ENCODE measurements at places on chromosomes 13 and 19.

GRCh38 chr13:74586847-74587246 is 452.6 kb upstream of the KLF12 start:
- no peak for DNase-seq

GRCh38 chr13:32060401-32060878 is 28.9 kb downstream of the FRY start:
- no peak for DNase-seq

- DNase-seq: no peak
These were observed 5.8 kb downstream of the GMIP start for GRCh38 chr19:19637523-19638251.

GRCh38 chr19:4909156-4909896 is at the start of gene UHRF1:
TSS of gene UHRF1 (plus strand) at chr19:4909501. CDS start at chr19:4910886, 1,385 bp downstream.
- no peak for DNase-seq

DNA sequence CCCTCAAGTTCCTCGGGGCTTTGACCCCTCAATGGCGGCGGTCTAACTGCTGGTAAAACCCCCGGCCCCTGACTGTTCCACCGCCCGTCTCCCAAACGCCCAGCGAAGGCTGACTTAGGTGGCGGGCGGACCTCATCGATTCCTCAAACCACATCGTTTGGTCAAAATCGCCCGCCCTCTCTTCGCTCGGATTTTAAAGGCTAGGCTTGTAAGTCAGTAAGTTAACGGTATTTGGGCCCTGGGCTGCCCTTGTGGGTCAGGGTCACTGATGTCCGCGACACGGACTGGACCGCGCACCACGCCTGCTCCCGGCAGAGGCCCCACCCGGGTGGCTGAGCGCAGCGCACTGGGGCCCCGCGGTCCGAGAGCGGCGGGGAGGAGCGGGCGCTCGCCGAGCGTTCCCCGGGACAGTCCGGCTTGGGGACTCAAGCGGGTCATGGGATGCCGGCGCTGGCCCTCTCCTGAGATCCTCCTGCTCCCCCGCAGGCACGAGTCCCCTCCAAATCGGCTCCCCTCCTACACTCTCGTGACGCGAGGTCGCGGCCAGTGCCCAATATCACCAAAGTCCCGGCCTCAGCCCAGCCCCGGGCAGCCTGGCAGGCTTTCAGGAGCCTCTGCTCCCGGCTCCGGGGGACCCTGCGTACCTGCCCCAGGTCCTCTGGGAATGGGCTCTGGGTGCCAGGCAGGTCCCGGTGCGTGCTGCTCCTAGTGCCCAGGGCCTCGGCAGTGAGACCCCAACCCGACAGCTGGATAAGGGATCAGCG is 1.0 kb downstream of the FLT1 start:
- DNase-seq: peak; percentile 59

DNA sequence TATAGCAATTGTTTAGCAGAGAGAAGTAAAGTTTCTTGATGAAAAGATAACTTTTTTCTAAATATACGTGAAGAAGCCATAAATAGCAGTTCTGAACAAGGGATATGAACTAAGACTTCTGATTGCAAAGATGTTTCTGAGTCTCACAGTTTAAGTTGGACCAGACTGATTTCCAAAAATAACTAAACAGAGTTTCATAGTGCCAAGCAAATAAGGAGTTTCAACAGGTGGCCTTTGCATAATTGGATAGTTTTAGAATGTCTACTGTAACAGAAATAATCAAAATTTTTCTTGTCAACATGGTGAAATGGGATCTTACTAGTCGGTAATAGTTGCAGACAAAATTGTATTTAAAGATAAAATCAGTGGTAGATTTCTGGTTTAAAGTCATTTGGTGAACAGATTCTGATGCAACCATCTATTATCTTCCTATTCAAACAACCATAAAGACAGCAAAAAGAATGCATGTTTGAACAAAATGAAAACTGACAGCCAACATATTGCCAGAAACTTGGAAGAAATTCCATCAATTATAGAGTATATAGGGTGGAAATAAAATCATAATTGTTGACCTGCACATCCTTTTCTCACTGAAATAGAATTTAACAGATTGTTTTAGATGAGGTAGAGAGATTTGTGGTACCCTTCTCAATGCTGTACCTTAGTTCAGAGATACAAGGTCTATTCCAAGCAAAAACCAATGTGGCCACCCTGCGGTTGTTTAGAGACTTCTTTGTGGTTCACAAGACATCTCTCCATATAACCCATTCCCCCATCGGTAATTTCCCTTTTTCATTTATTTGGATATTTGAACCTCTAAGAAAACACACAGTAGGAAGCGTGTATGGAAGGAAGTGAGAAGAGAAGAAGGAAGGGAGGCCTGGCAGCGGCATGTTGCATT is 275.3 kb downstream of the COG6 start:
- DNase-seq: no peak

GRCh38 chr19:10510301-10510802 is 6.9 kb downstream of the S1PR5 start:
- peak; percentile 55 for DNase-seq

- no peak for DNase-seq
These were observed 14.6 kb upstream of the SERPINE3 start for GRCh38 chr13:51324714-51325420.

DNA sequence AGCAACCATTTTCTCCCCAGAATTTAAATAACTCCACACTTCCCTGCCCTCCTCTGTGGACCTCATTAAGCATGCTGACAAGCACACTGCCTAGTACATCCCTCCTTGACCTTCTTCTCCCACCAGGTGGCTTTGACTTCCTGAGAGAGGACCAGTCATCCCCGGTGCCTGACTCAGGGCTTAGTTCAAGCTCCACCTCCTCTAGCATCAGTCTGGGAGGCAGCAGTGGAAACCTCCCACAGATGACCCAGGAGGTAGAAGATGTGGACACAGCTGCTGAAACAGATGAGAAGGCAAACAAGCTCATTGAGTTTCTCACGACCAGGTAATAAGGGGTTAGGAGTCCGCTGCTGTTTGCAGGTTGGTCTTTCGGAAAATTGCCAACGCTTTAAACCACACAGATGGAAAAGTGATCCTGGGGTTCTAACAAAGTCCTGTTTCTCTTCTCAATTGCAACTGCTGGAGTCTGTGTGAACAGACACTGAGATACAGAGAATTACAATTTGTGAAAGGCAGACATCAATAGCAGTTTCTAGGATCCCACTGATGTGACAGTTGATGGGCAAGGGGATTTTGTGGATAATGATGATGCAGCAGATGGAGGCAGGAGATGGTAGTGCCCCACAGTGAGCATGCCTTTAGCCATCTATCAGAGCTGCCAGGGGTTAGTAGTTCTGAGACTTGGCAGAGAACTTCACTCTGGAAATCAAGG is 86.7 kb downstream of the ZAR1L start:
- DNase-seq: no peak

GRCh38 chr13:19587635-19588300 is 26.4 kb upstream of the TPTE2 start:
- DNase-seq: peak; percentile 42

DNA sequence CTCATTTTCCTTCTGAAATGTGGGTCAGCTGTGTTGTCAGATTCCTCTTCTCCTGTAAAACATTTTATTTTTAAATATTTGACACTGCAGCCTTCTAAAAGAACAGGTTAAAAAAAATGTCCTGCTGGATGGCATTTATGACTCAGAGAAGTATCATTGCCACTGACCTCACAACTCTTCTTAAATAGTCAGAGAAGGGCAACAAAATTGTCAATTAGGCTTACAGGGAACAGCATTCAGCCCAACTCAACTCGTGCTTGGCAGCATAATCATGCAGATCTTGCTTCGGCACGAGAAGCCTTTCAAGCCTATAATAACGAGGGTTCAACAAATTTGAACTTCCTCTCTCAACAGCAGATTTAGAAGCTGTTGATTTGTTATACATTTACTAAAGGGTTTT is 296.7 kb upstream of the DACH1 start:
- DNase-seq: no peak

DNA sequence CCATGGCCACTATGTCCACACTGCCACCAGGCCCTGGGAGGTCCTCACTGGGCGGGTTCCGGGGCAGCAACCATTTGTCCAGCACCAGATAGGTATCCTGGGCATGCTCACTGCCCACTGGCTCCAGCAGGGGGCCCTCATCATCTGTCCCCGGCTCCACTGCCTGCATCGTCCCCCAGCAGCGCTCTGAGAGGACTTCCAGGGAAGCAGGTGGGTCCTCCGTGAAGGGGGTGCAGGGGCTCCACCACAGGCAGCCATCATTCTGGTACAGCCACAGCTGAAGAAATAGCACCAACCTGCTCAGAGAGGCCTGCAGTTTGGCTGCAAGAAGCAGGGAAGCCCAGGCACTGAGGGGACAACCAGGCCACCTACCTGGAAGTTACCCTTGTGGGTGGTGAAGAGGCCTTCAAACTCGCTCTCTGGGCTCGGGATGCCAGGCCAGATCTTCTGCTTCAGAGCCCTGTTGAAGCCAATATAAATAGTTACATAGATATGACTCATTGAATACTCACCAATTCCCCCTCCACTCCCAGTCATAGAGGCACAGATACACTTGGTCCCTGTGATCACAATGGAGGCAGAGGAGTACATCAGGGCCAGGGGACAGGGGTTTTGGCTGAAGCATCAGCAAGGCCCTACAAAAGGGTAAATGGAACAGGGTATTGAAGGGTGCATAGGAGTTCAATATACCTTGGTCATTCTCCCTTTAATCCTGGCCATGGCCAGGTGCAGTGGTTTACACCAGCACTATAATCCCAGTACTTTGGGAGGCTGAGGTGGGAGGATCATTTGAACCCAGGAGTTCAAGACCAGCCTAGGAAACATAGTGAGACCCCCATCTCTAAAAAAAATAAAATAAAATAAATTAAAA is 4.1 kb downstream of the SWSAP1 start:
- peak; percentile 77 for DNase-seq

DNA sequence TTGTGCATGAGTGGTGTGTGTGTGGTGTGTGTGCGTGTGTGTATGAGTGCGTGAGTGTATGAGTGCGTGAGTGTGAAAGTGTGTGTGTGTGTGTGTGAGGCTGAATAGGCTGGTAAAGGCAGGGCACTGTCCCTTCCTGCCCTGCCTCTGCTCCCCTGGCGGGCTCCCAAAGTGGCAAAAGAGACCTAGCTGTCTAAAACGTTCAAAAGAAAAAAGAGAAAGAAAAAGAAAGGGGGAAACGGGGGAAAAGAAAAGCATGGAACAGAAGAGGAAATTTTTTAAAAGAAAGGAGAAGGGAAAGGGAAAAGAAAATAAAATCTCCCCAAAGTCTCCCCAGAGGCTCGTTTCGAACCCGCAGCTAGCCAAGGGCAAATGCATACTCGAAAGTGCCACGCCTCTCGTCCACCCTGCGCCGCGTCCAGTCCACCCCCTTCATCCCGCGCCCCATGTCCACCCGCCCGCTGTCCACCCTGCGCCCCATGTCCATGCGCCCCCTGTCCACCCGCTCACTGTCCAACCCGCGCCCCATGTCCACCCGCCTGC is 37.0 kb upstream of the FLT1 start:
- peak; percentile 58 for DNase-seq

- no peak for DNase-seq
These were observed 9.4 kb upstream of the DCUN1D2 start for GRCh38 chr13:113499936-113500335.

DNA sequence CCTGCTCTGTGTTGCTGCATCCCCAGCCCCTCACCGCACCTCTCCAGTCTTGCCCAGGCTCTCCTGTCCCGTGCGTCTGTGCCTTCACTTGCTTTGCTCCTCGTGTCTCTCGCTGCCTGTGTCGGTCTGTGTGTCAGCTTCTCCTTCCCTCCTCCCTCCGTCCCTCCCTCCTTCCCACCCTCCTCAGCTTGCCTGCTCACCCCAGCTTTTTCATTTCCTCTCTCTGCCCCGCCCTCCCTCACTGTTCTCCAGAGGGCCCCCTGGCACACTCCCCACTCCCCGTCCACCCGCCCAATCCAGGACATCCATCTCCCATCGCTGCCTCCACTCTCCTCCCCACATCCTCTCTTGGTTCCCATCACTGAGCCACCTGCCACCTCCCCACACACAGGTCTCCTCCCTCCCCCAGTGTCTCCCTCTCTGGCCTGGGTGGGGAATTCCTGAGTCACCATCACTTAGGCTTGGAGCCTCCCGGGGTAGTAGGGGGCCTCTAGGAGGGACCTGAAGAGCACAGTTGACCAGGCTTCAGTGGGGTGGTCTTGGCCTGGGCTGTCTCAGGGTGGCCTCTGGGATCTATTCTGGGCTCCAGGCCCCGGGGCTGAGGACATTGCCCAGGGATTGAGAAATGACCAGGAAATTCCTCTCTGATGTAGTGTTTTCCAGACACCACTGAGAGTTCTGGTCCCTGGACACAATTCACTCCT is at the start of gene PTGIR:
Gene PTGIR (minus strand): TSS at position 132 of the 704 bp plus-strand sequence. CDS start 864 bp downstream, outside the sequence.
- peak; percentile 85 for DNase-seq

DNA sequence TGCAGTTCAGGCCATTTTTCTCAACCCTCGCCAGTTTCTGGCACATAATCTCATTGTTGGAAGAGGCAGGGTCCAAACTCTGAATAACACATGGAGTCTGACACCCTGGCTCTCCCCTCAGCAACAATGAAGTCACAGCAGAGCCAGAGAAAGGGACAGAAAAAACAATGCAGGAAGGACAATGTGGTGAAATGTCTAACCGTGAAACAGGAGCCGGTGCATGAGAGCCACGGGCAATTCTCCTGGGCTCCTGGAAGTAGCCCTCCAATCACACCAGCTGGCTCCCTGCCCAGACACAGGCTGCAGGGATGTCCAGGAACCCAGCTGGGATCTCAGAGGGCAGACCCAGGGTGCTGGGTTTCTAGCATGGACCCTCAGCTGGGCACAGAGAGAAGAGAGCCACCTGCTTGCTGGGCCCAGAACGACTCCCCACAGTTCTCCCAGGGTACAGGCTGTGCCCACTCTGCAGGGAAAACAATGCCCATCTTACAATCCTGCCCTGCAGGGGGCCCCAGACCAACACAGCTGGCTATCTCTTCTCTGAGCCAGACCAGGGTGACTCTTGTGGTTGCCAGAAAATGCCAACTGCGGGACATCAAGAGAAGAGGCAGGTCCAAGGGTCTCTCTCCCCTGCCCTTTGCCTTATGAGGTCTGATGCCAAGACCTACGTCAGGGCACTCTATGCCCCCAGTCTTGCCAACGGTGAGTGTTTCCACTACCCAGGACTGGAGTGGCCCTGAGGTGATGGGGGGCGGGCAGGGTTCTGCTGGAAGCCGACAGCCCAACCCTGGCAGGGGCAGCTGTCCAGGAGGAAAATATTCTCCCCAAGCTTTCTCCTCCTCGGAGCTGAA is 64.5 kb downstream of the CEBPG start:
- DNase-seq: peak; percentile 38

GRCh38 chr19:45577111-45577905 is 7.3 kb downstream of the OPA3 start:
- DNase-seq: peak; percentile 75

GRCh38 chr13:105928048-105928447 is 607.4 kb downstream of the EFNB2 start:
- DNase-seq: no peak

All from GM03348 (cell line).